ENCODE measurements at places on chromosomes 3 and 15.
A peak's percentile ranks its signal among the peaks of the same experiment; 100 is the strongest.

DNA sequence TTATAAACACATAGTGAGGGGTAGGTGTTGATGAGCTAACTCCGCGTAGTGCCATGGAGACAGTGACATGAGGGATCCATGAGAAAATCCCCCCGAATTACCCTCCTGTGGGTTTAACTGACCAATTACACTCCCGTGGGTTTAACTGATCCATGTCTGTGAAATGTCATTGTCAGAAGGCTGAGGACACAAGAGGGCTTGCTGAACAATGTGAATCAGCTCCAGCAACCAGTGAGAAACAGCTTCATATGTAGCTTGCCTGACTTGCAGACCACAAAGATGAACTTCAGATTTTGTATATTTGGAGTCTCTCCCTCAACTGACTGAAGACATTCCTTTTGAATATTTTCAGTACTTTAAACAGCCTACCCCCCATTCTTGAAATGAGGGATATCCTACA is 144.9 kb downstream of the FBN1 start:
- no peak for DNase-seq

DNA sequence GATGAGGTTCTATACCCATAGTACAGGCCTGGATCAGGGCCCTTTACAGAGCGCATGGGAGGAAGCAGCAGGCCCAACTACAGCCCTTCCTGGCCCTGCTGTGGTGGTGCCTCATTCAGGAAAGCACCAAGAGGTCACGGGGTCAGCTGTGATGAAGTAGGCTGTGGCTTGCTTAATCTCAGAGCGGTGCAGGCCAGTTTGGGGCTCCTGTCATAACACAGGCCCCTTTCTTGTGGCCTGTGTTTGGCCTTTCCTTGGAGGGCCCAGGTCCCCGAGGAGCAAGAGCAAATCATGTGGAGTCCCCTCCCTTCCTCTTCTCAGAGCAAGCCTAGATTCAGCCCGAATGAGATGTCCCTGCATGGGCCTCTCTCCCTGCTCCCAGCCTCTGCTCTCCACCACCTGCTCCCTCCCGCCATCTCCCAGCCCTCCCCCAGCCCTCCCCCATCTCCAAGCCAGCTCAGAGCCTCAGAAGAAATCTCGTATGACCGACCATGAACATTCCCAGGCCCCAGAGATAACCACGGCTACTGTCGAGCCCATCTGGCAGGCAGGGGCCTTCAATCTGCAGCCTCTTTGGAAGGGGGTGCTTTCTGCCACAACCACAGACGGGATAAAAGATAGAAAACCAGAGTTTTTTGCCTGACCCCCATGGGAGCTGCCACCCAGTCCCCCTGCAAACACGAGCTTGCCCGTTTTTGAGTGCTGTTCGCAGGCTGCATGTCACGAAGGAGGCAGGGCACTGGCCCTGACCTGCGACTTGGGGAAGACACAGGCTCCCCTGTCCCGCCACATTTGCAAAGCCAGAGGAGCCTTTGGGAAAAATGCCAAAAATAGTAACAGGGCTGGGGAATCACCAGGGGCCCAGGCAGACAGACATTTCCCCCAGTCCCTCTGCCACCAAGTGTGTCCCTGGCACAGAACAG is 32.3 kb upstream of the DUSP7 start:
- DNase-seq: peak; percentile 90

DNA sequence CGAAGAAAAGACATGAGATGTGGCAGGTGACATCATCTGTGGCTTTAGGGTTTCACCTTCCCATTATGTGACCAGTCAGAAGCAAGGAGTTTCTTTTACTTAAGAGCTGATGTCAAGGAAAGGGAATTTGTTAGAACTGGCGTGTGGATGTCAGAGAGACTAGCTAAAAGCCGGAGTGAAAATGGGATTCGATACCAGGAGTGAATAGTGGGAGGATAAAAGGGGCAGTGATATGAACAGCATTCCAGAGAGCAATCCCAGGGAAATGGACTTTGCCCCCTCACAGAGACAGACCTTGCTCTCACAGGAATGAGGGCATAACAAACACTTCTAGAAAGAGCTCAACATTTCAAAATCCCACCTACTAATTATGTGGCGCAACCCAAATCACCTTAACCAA is 5.9 kb upstream of the FMN1 start:
- peak; percentile 22 for DNase-seq

GRCh38 chr3:112128843-112129727 is 4.0 kb downstream of the GCSAM start:
- no peak for DNase-seq

- DNase-seq: no peak
Observed at GRCh38 chr3:27326202-27326601, 43.0 kb downstream of the NEK10 start.

DNA sequence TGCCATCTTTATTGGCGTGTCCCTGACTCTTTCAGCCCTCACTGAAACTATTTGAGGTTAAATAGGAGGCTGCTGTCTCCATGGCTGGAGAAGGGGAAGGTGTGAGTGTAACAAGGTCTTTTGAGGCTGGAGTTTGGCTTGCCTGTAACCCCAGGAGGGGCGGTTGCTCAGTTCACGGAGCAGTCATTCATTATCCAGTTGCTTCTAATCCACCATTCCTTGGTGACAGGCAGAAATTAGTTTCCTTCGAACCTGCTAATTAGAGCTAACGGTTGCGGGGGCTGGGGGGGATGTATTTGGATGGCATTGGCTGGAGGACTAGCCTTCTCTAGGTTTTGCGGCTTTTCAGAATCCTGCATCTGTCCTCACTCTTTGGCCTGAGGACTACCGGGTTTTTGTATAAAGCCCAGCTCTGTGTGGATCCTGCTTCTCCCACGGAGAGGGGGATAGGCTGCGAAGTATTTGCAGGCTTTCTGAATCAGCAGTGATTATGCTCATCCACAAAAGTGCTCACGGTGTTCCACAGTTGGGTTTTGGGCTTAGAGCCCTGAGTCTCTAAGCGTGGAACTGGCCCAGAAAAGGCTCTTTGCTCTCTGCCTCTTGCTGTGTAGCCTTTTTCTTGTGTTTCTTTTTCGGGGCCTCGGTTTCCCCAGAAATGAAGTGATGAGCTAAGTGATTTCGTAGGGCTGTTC is 18.6 kb downstream of the FGD5 start:
- DNase-seq: no peak

DNA sequence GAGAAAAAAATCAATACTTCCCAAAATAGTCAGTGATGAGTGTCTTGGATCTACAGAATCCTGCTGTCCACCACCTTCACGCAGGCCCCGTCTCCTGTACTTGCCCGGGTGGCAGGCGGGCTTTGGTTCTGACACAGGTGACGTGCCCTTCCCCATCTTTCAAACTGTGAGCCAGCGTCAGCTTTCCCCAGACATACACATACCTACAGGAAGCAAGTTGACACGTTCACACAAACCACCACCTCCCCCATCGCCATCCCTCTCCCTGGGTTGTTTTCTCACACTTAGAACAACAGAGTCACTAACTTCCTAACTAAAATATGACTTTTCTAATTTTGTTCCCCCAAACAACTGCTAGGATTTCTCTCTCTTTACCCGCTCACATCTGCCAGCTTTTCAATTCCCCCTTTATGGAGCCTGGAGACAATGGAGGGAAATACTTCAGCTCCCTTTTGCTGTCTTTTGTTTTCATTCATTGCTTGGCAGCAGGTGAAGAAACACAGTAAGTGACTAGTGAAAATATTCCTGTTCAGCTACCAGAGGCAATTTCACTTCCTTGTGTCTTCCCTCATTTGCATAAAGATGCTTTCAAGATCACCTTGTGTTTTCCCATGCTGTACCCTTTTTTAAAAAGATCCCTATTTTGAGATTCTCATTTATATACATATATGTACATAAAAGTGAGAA is 248.3 kb downstream of the SLCO3A1 start:
- DNase-seq: peak; percentile 39

DNA sequence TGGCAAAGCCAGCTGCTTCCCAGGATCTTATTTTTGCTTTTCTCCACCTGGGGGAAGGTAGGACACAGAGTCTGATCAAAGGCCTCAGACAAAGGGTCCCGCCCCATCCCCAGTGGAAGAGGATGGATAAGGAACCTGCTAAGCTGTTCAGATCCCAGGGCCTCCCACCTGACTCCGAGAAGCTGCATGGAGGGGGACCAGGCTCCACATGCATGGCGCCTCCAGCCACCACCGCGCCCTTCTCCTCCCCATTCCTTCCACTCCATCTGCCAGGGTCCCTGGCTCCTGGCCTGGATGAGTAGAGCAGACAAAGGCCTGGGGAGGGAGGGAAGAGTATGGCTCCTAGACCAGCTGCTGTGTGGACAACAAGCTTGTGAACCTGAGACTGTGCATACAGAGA is 20.0 kb upstream of the CRABP1 start:
- no peak for DNase-seq

GRCh38 chr3:23751212-23751723 is 54.5 kb upstream of the UBE2E1 start:
- DNase-seq: no peak

GRCh38 chr3:37053337-37053736 is 60.0 kb downstream of the MLH1 start:
- no peak for DNase-seq

- no peak for DNase-seq
Observed at GRCh38 chr3:50445919-50446318, 57.5 kb downstream of the CACNA2D2 start.

DNA sequence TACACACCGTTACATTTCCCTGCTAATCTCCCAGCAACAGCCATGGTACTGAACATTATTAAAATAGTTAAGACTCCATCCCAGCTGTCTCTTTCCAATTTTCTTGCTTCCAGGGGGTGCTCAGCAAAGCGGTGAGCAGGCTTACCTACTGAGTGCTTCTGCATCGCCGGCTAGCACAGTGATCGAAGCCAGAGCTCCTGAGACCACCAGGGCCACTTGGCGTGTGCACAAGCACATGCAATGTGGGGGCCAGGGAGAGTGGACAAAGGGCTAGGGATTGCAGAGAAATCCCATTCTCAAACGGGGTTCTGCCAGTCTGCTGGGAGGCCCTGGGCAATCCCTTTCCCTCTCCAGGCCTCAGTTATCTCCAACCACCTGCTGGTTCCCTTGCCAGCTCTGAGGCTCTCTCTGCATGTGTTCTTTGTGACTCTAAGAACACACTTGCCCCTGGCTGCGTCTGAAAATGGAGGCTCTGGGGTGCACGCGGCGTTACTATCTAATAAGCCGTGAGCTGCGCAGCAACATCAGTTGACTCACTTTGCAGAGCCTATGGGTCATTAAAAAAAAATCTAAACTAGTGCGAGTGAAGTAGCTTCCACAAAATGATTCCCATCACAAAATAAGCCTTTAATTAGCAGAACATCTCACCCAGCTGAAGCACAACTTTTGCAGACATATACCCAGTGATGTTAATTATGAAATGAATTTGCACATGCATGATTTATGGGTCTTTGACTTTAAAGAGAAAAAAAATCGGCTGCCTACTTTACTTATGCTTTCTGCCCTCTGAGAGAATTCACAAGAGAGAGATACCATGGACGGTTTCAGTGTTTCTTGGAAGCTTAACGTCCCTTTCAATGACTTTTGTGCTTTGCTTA is 271.5 kb downstream of the TLE3 start:
- DNase-seq: no peak

DNA sequence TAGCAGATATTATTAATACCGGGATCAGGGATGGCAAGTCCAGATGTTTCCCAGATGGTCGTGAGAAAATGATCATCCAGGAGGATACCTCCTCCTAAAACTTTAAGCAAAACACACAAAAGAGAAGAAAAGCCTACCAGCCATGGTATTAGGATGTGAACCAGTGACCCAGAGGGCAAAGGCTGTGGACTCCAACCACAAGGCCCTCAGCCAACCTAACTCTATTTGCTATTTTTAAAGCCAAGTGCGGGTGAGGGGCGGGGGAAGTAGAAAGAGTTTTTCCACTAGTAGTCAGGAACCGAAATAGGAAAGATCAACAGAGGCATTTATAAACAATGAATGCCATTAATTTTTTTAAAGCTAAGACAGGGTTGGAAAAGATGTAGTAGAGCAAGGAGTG is 77.4 kb downstream of the STAC start:
- DNase-seq: no peak

GRCh38 chr3:188026191-188026968 is 127.6 kb upstream of the LPP start:
- no peak for DNase-seq

DNA sequence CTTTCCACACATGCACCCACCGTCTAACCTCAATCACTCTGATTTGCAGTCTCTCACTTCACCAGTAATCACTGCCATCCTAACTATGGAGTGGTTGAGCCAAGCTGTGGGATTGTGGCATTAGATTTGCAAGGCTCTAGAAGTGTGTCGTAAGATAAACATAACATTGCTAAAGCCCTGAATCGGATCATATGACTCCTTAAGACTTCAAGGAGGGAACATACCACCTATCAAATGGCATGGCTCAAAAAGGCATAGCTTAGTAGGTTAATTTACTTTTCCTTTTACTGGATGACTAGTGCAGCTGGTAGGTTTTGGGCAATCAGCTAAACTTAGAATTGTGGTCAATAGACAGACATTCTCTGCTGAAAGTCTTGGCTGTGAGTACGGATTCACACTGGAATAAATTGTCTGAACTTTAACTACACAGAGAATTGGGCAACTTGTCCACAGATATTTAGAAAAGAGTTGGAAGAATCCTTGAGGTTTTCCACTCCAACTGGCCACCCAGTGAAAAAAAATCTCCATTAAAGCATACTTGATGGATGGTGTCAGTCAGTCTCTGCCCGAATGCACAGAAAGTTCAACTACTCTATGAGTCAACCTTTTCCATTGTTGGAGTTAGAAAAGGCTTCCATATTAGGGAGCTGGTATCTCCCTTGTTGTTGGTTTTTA is 476.7 kb upstream of the CBLB start:
- no peak for DNase-seq

- DNase-seq: no peak
Observed at GRCh38 chr3:120218981-120219380, 66.0 kb downstream of the GPR156 start.

DNA sequence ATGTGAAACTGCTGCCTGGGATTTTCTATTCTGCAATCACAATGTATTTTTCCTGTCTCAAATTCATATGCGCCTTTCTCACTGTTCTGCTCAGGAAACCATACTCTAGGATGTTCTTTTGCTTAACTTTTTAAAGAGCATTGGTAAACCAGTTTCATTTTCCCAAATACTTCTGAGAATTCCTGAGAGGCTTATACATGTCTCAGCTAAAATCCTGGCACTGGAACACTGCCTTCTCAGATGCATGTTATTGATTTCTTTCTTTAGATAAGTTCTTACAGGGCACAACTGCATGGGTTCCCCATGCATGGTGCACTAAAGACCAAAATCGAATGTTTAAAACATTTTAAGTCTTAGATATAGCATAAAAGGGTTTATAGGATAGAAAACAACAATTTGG is 178.3 kb upstream of the PLSCR5 start:
- no peak for DNase-seq

DNA sequence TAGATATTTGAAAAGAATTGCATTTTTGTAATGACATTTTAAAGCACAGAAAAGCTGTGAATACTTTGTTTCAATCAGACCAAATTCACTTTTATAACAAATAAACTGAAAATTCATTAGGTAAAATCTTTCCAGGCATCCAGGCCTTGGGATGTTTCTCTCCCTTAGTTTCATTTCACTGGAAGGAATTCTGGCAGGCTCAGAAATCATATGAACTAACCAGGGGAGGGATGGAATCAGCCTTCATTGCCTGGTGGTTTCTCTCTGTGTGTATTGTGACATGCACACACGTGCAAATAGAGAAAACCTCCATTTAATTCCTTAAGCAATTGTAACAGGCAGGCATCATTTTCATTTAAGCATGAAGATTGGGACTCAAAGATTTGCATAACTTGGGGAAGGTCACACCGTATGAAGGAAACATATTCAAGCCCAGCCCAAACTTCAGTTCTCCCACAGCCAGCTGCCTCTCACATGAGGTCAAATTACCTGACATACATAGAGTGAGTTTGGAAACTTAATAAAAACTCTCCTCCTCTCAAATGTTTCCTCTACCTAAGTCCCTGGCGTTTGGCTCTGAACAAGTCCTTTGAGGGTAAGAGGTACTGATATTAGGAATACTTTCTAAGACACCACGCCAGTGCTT is 376.1 kb upstream of the MCTP2 start:
- no peak for DNase-seq
